ENCODE measurements at places on chromosomes 16 and 17. TPM values are rescaled to one million over a fixed set of nuclear protein-coding genes. Genes with fewer than 3 reads are reported as not detected.

Gene SEC14L5
- not detected for polyA plus RNA-seq

- DNase-seq = no peak
These were observed 16.2 kb upstream of the ALOX15 start for GRCh38 chr17:4657678-4658077.

DNA sequence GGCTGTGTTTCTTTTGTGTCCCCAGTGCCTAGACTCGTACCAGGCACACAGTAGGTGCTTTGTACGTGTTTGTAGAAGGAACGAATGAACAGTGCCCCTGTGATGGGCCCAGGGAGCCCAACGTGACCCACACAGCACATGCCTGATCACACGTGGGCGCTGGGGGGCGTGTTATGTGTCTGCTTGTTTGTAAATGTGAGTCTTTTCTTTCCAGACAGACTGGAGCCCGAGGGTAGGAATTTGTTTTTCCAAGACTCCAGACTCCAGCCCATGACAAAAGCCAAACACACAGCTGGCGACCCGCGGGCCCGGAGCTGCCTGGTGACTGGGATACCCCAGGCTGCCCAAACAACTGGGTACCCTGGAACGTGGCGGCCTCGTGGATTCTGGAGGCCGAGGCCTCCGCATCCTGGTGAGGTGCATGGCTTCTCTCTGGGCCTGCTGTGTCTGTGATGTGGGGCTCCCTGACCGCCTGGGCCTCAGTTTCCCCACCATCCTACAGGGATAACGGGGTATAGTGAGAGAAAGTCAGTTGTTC is 14.9 kb upstream of the CBFA2T3 start:
- no peak for DNase-seq

DNA sequence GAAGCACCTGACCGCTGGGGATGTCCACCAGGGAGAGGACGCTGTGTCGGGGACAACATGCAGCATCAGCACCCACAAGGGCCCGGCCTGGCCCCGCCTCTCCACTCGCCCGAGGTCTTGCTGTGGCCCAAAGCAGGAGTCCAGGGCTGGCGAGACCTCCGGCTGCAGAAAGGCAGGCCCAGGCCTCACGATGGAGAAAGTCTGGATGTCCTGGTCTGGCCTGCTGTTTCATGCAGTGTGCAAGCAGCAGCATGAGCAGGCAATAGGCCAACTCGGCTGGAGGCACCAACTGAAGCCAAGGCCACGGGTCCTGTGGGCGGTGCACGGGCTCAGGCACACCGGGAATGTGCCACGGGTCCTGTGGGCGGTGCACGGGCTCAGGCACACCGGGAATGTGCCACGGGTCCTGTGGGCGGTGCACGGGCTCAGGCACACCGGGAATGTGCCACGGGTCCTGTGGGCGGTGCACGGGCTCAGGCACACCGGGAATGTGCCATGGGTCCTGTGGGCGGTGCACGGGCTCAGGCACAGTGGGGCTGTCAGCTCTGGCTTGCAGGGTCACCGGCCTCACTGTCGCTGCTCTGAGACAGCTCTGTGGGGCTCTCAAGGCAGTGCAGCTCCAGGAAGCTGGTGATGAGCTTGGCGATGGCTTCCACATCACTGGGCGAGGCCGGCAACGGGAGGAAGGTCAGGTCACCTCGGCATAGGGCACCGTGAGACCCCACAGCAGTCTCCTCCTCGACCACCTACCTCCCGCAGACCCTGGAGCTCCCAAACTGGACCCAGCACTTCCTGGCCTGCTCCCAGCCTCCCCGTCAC is 6.9 kb downstream of the CYBC1 start:
- DNase-seq = no peak

Gene HBQ1
- not detected for polyA plus RNA-seq

DNA sequence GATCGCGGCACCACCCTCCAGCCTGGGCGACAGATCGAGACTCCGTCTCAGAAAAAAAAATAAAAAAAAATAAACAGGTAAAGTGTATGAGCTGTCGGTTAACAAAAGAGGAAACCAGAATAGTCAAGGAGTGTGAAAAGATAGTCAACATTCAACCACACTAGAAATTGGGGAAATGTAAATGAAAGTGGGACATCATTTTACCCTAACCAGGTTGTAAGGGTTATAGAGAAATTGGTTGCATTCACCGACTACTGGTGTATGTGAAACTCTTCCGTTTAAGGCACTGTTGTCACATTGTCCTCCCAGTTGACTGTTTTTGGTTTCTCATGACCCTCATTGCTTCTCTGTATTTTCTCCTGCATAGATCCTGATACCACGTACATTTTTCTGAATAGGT is 62.8 kb downstream of the RABEP1 start:
- DNase-seq = no peak

GRCh38 chr16:17417740-17418139 is 53.0 kb downstream of the XYLT1 start:
- no peak for DNase-seq

- no peak for DNase-seq
These were observed 3.4 kb downstream of the NARF start for GRCh38 chr17:82461827-82462524.

DNA sequence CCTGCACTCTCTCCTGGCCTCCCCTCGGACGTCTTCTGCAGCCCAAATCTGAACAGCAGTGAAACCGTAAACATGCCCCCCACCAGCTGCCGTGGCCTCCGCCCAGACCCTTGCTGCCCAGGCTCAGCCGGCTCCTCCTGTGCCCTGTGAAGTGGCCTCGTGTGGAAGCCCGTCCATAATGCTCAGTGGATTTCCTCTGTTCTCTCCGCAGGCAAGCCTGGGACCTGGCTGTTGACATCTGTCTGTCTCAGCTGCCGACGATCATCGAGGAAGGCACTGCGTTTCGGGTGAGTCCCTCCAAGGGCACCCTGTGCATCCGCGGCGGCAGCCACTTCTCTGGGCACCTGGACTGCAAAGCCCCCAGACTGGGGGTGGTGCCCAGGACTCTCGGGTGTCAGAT is 153.9 kb upstream of the CHMP6 start:
- DNase-seq = no peak

Gene LDHD
- polyA plus RNA-seq = 0.60 TPM

Gene KRTAP4-11
- polyA plus RNA-seq = not detected

Gene MBTPS1
- 89.7 TPM for polyA plus RNA-seq

Gene NPTX1
- 0.21 TPM for polyA plus RNA-seq

Gene ZNF785
- polyA plus RNA-seq = 6.6 TPM

GRCh38 chr17:66306446-66306845 is 4.0 kb downstream of the PRKCA start:
- no peak for DNase-seq

Gene HSD11B2
- polyA plus RNA-seq = 0.07 TPM

Data from BJ (cell line).